ENCODE measurements at places on chromosomes 12 and 14. TPM values are rescaled to one million over a fixed set of nuclear protein-coding genes. Genes with fewer than 3 reads are reported as not detected.
A peak's percentile ranks its signal among the peaks of the same experiment; 100 is the strongest.

DNA sequence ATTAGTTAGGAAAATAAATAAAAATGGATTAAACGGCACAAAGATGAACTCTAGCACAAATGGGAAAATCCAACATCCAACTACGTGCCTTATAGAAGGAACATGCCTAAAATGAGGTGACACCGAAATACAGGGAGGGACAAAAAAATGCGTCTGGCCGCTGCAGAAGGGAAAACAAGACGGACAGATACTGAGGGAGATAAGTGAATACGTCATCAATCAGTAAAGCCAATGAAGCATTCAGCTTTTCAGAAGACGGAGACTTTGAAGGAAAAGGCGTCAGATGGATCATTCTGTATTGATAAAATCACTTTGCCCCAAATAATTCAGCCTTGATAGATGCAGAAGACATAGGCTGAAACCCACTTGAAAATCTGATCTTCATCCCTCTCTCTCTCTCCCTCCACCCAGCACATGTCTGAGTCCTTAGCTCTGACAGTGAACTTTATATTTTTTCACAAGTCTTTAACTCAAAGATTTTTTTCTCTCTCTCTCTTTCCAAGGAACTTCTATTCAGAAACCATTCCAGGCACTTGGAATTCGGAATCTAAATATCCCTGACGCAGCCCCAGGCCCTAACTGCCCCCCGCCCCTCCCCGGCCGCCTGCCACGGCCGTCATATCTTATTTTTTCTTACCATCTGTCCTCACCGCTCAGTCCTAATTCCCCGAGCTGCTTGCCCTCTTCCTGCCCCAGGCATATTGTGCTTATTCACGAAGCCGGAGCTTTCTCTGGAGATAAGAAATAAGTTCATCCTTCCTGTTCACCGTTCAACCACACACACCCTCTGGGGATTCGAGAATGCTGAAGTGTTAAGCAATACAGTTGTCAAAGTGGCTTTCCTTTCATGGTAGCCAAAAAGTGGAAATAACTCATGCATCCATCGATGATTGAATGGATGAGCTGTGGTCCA lies 35.5 kb upstream of the RFLNA start:
- no peak for DNase-seq

DNA sequence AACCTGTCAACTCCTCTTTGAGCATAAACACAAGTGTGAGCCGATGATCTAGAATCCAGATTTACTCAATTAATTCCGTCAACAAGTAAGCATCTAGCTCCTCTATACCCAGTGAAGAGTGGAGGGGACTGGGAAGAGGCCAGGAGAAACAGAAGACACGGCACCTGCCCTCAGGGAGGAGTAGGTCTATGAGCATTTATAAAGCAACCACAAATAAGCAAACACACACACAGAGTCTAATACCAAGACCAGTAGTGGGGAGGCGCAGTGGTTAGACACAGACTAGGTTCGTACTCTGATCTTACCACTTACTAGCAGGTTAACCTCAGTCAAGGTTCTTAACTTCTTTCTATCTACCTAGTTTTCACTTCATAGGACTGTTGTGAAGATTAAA lies 5.9 kb upstream of the FOXN3 start:
- DNase-seq, result no peak

The ADAMTS20 gene
- not detected for total RNA-seq

DNA sequence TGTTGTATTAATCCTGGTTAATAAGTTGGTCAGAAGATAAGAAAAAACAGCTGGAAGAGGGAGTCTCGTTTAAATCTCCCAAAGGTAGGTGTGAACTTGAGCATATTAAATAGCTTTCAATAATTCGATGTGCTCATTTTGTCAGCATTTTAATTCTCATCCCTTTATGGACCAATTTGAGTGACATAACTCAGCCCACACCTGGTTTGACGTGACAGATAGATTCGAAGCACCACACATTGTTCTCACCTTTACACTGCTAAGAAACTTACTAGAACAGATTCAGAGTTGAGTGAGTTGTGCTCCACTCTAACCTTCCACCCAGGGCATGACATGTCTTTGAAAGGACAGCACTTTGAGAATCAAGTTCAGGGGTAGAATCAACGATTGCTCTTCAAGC lies 161.4 kb upstream of the GZMB start:
- DNase-seq, result no peak

DNA sequence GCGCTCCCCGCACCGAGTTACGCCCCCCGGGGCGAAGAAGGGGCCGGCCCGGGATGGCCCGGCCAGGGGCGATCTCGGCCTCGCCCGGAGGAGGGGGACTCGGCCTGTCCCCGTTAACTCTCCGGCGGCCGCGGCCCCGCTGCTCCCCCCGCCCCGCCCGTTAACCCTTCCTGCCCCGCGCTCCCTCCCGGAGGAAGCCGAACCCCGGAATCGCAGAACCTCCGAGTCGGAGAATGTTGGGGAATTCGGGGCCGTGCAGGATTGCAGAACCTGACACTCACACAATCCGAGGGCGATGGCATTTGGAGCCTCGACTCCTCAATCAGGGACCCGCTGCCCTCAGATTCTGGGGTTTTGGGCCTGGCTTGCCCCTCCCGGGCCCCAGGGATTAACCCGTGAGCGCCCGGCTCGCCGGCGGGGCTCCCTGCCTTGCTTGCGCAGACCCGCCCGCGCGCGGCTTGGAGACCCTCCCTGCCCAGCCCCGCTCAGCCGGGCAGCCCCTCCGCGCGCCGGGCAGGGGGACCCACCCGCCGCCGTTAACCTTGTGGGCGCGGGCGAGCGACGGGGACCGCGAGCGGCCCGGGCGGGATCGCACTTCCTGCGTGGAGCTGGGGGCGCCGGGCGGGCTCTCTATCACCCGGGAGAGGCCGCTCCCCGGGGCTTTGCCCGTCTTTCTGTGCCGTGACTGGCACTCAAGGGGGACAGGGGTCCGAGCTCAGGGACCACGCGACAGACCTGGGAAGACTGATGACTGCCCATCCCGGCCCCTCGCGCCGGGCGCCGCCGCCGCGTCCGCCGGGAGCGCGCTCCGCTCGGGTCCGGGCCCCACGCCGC lies 18.8 kb downstream of the BEGAIN start:
- DNase-seq, result no peak

The HSP90AA1 gene
- total RNA-seq, result 405 TPM

DNA sequence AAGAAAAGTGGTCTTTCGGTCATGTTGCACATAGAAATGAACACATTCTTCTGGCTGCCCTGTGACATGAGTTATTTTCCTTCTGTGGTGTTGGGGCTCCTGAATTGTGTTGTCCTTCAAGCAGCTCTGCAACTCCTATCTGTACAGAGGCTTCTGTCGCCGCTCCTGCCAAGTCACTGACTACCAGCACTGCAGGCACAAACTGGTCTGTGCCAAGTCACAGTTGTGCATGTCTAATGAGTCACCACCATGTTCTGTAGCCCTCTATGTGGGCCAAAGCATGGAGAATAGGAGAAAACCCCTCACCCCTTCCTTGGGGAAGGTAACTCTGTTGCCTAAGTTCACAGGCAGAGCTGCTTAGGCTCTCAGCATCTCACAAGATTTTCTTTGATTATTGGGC lies 283.3 kb downstream of the RPL10L start:
- no peak for DNase-seq

- no peak for DNase-seq
Observed at GRCh38 chr12:93192878-93193277, 184.8 kb upstream of the NUDT4 start.

The AKAP5 gene
- total RNA-seq, result 1.0 TPM

- peak; percentile 59 for DNase-seq
Observed at GRCh38 chr14:69288011-69288771, 28.2 kb downstream of the GALNT16 start.

The DCAF4 gene
- 29.0 TPM for total RNA-seq

GRCh38 chr12:19822476-19822875 lies 383.2 kb downstream of the AEBP2 start:
- DNase-seq, result no peak

DNA sequence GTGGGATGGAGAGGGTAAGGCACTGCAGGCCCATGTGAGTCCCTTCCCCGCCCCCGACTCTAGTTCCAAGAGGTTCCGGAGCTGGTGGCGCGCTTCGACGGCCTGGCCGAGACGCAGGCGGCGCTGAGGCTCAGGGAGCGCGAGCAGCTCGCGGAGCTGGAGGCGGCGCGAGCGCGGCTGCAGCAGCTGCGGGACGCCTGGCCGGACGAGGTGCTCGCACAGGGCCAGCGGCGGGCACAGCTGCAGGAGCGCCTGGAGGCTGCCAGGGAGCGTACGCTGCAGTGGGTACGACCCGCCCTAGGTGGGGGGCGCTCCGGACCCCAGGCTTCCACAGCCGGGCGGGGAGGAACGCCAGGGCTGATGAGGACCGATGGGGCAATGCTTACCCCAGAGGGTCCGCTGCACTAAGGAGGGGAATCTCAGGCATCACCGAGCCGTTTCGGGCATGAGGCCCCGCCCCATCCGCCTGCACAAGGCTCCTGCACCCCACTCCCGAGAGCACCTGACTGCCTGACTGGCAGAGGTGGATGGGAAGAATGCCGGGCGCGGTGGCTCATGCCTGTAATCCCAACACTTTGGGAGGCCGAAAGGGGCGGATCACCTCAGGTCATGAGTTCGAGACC lies 4.9 kb downstream of the CFAP73 start:
- DNase-seq, result peak; percentile 58

- DNase-seq, result no peak
Observed at GRCh38 chr12:98901189-98901588, 256.1 kb downstream of the APAF1 start.

The DEGS2 gene
- total RNA-seq, result 5.0 TPM

The OTX2 gene
- total RNA-seq, result not detected

- DNase-seq, result no peak
Observed at GRCh38 chr12:32031109-32031508, 71.9 kb downstream of the RESF1 start.

The SMCO2 gene
- total RNA-seq, result not detected

DNA sequence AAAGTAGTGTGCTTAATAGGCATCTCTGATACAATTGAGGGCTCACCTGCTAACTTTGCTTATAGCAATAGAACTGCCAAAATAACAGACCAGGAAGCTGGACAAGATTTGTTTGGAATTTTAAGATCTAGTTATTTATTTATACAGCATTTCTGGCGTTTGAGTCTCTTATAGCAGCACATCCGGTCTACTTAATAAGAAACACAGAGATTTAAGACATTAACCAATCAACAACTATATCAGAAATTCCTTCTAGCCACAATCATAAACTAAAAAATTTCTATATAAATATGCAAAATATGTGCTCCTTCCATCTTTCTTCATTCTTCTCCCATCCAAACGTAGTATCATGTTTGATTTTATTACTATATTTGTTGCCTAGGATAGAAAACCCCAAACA lies 2.6 kb downstream of the RTN1 start:
- no peak for DNase-seq

DNA sequence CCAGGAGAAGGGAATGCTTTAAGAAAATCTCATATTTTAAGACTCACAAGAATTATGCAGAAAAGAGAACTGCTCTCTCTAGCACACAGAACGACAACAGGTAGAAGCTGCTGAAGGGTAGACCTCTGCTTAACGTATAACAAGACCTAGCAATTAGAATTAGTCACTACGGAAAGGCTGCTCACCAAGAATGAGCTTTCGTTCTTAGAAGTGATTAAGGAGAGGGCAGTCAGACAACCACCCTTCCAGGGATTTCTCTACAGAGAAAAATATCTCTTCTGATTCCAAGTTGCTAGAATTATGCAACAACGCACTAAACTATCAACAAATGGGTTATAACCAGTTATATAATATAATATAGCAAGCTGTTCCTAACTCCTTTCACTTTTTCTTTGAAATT lies 18.6 kb downstream of the LRIG3 start:
- no peak for DNase-seq

The FERMT2 gene
- total RNA-seq, result 57.1 TPM

DNA sequence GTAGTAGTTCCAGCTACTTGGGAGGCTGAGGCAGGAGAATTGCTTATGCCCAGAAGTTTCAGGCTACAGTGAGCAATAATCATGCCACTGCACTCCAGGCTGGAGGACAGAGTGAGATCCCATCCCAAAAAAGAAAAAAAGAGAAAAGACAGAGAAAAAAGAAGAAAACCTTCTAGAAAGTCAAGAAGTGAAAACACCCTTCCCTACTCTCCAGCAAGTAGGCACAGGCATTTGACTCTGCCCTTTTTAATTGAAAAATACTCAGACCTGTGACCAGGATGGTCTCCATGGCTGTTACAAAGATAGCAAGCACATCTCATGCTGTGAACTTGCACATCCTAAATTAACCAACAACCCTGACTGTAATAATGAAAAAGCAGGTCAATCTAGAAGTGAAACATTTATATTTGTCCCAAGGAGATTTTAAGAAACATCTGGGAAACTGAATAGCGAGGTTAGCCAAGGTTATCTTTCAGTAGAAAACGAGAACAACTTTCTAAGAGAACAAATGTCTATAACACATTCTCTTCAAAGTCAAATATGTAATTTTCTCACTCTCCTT lies 2.0 kb downstream of the TMTC1 start:
- no peak for DNase-seq

DNA sequence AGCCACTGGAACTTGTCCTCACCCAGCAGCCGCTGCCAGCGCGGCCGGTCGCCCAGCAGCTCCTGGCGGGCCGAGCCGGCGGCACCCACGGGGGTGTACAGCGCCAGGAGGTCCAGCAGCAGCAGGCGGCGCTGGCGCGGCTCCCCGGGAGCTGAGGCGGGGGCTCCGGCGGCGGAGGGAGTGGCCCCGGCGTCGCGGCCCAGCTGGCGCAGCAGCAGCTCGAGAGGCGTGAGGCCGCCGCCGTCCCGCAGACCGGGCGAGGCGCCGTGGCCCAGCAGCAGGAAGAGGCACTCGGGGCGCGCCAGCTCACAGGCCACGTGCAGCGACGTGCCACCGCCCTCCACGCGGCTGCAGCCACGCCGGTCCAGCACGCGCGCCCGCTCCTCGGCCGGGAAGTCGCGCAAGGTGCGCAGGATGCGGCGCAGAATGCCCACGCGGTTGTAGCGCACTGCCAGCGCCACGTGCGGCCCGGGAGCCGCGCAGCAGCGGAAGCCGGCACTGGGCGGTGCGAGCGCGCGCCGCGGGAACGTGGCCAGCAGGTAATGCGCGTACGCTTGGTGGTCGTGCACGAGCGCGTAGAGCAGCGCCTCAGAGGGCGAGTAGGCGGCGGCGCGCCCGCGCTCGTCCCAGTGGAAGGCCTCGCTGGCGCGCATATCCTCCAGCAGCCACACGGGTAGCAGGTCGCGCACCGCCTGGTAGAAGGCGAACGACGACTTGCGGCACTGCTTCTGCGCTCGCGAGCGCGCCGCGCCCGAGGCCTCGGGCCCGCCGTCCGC lies 2.3 kb downstream of the ANKRD9 start:
- DNase-seq, result no peak

GRCh38 chr12:1050059-1050707 lies 59.2 kb downstream of the ERC1 start:
- DNase-seq, result no peak

The COCH gene
- 1.4 TPM for total RNA-seq

DNA sequence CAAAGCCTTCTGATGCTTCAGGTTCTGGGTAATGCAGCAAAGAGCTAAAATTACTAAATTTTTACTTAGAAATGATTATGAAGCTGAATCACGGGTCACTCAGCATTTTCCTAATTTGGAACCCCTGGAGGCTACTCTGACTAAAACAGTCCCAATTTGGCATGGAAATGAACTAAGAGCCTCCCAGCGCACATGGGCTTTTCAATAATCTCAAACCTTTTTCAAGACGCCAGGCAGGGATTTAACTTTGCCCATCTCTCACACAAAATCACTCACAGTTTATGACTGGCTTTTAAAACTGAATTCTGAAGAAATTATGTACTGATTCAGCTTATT lies 68.3 kb downstream of the LLPH start:
- DNase-seq, result no peak

- DNase-seq, result no peak
Observed at GRCh38 chr12:2346416-2346815, 293.6 kb downstream of the CACNA1C start.
